ENCODE measurements at places on chromosomes 12 and 14.

- no peak for DNase-seq
Measured at GRCh38 chr12:62301080-62301798, 41.0 kb downstream of the USP15 start.

GRCh38 chr12:13375583-13376345 lies 179.2 kb downstream of the EMP1 start:
- no peak for DNase-seq

DNA sequence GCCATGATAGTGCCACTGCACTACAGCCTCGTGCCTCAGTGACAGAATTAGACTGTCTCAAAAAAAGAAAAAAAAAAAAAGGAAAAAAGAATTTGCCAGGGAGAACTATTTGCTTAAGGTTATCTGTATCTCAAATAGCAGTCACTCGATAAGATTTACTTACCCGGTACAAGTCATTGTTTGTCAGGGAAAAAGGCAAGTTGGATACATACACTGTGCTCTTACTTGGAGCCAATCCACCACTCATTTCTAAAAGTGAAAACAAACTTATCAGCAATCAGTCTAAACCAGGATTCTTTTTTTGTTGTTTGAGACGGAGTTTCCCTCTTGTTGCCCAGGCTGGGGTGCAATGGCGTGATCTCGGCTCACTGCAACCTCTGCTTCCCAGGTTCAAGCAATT lies 2.0 kb downstream of the ZCRB1 start:
- no peak for DNase-seq

DNA sequence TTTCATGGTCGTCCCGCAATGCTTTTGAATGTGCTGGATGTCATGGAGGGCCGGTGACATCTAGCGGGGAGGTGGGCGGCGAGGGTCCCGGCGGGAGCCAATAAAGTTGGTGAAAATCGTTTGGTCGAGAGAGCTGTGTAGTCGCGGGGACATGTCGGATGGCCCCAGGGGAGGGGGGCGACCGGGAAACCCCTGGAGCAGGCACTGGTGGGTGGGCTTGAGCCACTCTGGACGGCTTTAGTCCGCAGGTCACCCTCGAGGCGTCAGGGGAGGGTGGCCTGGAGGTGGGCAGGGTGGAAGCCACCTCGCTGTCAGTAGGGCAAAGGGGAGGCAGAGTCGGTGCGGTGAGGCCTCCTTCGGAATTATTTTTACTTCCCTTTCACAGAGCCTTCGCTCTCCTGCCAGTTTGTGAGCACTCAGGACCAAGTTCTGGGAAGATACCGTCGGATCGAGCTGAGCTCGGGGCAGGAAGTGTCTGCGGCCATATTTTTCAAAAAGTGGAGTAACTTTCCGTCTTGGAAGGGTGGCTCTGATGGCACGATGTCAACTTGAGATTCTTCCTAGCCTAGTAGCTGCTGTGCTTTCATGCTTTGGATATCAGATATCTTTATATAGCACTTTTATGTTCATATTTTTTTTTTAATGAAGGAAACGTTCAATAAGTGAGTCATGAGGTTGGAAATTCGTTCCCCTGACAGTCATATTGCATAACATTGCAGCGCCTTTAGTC lies 28.2 kb downstream of the WBP11 start:
- DNase-seq: peak; percentile 58

- DNase-seq: no peak
Measured at GRCh38 chr12:123840765-123841425, 78.8 kb downstream of the DNAH10 start.

GRCh38 chr12:49588721-49589516 lies 16.5 kb downstream of the FAM186B start:
- DNase-seq: no peak

- DNase-seq: no peak
Measured at GRCh38 chr12:102965281-102966155, 8.0 kb downstream of the ASCL1 start.

DNA sequence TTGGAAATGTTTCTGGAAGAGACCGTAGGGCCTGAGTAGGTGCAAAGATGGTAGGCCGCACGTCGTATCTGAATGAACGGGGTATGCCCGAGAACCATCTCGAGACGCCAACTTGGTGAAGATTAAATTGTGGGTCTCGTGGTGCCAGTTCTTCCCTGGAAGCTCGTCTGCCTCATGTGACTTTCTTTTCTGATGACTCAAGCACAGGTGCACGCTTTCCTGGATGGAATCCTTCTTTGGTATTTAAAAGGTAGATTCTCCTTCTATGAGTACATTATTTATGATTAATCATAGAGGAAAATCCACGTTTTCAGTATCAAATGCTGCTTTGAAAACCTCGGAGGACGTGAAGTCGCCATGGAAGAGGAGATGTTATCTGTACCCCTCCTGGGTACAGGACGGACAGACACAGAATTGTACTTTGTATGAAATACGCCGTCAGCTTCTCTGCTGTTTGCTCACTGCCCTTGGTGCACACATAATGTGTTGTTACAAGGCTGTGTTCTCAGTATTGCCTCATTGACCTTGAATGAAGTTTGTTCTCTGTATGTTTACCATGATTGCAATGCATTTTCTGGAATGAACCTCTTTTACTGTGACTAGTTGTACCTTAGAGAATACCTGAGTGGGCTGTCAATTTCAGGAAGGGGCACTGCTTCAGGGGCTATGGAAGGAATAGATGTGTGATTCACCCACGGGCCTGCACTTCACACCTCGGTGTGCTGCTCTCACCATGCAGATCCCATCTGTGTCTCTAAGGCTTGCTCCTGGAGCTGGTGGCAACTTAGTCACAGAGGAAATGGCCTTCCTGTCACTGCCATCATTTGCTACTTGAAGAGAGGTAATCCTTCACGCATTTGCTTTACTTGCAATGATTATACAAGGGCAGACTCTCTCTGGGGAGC lies 137.3 kb upstream of the RTL1 start:
- no peak for DNase-seq

GRCh38 chr12:46360908-46361666 lies 11.5 kb downstream of the SLC38A2 start:
- DNase-seq: no peak

- no peak for DNase-seq
Measured at GRCh38 chr12:51972422-51972812, 20.9 kb downstream of the ACVR1B start.

DNA sequence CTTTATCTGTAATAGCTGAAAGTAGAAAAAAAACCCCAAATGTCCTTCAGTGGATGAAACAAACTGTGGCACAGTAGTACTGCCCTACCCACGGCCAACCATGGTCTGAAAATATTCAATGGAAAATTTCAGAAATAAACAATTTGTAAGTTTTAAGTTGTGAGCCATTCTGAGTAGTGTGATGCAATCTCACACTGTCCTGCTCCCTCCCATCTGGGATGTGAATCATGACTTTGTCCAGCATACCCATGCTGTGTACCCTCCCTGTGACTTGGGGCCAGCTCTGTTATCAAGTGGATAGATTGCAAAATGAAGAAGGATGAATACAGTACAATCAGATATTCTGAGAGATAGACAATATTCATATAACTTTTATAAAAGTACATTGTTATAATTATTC lies 106.2 kb downstream of the SMOC1 start:
- DNase-seq: no peak

DNA sequence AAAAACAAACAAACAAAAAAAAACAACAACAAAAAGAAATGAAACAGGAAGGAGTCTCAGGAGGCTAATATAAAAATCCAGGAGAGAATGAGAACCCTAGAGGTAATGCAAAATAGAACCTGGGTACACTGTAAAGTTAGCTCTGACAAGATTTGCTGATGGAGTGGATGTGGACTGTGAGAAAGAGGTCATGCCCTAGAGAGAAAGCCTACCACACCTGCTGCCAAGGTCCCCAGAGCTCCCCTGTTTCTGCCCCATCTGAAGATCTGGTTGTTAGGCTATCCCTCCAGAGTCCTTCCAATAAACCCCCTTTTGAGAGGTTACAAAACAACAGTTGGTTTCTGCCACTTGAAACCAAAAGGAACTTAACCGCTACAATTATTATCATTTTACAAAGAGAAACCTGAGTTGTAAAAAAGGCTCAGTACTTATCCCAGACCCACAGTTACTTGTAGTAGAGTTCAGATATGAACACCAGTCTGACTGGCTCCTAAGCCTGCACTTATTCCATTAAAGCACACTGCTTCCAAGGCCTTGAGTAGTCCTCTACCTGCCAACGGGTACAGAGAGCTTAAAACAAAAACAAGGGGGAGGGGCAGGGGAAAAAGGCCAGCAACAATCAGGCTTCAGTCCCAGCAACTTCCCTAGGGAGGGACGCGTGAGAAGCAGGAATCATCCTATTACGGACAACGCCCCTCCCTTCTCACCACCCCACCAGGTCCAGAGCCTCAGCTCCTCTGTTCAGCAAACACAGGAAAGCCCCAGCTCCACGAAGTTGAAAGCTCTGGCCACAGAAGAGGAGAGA lies 27.7 kb downstream of the PPP1R13B start:
- no peak for DNase-seq

GRCh38 chr12:113893221-113893620 lies 72.9 kb downstream of the RBM19 start:
- DNase-seq: no peak

GRCh38 chr12:115060477-115061168 lies 376.6 kb upstream of the TBX3 start:
- no peak for DNase-seq

GRCh38 chr14:99579120-99579836 lies 24.7 kb downstream of the CCDC85C start:
- no peak for DNase-seq

DNA sequence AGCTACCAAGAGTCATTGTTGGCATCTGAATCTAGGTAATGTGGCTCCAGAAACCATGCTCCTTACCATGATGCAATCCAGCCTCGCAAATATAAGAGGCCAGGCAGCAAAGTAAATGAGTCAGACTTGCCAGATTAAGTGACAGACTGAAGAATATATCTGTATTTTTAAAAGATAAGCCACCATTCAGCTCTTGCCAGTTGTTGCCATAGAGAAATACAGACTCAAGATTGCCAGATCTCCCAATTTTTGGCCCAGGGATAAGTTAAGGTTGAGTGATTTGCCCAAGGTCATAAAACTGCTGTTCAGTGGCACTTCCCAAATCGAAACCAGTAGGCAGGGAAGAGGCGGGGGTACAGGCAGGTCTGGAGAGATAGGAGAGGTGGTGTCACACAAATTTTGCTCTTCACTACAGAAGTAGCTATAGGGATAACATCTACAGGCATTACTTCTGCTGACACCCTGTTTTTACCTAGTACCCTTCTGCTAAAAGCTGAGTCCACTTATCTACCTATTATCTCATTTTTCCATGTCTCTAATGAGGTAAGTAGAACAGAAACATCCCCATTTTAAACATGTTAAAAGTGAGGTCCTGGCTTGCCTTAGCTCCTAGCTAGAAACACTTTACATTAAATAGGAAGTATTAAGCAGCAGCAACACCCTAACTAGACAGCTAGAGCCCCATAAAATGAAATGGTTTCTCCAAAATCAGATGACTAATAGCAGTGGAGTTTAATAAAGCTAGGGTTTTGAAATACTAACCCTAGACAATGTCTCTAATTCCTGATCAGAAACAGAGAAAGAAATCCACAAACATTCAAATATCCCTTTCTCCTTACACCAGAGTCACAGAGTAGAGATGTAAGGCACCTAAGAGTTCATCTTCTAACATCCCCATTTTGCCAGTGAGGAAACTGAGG lies 19.5 kb downstream of the DCAF5 start:
- DNase-seq: no peak

- no peak for DNase-seq
Measured at GRCh38 chr14:64200170-64200569, 94.0 kb downstream of the ESR2 start.

GRCh38 chr12:22329621-22330020 lies 4.9 kb downstream of the ST8SIA1 start:
- no peak for DNase-seq

DNA sequence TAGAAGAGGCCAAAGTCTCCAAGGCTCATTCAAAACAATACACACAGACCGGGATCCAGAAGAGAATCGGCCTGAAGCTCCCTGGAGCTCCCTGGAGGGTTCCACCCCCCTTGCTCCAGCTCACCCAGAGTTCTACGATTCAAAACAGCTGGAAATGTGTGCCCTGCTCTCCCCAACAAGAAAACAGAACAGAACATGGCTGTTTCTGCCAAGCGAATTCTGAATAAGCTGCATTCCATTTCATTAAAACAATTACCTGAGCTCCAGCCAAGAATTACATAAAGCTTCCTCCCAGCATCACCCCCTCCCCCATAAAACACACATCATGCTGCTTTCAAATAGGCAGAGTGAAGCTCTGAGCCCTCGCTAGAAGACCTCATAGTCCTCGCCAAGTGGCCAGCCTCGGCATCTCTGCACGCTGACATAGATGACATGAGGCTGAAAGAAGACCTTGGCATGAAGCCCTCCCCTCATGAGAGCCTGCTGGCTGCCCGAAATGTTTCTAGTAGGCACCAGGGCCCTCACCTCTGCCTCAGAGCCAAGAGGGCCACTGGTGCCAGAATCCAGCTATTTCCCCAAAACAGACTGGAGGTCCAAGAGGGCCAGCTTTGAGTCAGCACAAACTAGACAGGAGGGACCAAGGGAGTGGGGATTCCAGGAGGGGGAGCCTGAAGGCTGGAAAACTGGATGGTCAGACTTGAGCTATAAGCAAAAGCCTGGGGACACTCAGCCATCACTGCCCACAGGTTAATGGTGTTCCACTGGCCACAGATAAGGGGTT lies 8.3 kb downstream of the PXN start:
- DNase-seq: peak; percentile 93

- no peak for DNase-seq
Measured at GRCh38 chr12:75271576-75271975, 58.5 kb downstream of the CAPS2 start.

DNA sequence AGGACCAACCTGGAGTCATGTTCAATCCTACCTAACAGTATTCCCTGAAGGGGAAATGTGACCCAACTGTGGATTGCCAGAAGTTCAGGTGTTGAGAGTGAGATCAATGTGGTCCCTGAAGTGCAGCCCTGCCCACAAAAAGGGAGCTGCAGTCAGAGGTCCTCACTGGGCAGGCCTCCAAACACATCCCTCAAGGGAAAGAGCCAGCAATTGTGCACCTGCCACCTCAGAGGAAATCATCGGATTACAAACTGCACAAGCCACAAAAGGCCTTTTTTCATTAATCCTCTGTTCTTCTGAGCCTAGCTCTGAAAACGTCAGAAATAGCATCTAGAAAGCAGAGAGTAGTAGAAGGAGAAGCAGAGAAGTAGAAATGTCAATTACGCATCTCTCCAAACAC lies 10.8 kb upstream of the MDM1 start:
- no peak for DNase-seq

All from fibroblast of skin of left biceps (primary cell).